ENCODE measurements at places on chromosomes 3 and 15.

DNA sequence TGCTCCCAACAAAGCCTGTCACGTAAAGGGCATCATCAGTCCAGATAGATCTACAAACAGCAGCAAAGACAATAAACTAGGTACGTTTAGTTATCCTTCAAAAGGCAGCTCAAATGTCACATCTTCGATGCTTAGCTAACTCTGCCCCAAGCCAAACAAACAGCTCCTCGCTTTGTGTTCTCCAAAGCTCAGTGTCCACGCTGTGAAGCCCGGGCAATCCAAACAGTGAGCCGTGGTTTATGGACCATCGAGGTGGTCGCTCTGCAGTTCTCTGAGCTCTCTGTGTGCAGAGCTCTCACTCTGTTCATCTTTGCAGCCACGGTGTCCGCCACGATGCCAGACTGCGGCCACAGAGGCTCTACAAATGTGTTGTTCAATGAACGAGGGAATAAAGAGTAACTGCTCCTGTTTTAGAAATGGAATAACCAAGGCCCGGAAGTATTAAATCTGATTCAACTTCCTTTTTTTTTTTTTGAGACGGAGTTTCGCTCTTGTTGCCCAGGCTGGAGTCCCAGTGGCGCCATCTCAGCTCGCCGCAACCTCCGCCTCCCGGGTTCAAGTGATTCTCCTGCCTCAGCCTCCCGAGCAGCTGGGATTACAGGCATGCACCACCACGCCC is 117.2 kb upstream of the FAM174B start:
- DNase-seq, result no peak

- no peak for DNase-seq
These were observed 28.4 kb downstream of the SLC9A9 start for GRCh38 chr3:143819890-143820289.

- DNase-seq, result peak; percentile 74
These were observed at the start of gene SEMA3F for GRCh38 chr3:50154840-50155490. Gene SEMA3F, plus strand, starts transcription at chr3:50155324. Its CDS starts 4,299 bp downstream, at chr3:50159623.

DNA sequence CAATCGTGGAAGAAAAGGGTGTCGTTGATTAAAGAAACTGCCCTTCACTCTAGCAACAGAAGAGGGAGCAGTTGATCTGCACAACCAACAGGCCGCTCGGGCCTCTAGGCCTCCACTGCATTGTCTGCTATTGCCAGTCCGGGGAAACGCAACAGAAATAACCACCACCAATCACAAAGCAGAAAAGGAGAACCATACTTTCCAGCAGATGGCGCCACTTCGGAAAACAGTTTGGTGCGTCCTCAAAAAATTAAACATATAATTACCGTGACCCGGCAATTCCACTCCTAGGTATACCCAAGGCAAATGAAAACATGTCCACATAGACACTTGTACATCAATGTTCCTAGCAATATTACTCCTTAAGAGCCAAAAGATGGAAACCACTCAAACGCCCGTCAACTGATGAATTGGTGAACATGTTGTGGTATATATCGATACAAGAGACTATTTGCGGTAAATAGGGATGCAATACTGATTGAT is 154.1 kb downstream of the TJP1 start:
- peak; percentile 41 for DNase-seq

- no peak for DNase-seq
These were observed 51.8 kb upstream of the SSR3 start for GRCh38 chr3:156606729-156607128.

DNA sequence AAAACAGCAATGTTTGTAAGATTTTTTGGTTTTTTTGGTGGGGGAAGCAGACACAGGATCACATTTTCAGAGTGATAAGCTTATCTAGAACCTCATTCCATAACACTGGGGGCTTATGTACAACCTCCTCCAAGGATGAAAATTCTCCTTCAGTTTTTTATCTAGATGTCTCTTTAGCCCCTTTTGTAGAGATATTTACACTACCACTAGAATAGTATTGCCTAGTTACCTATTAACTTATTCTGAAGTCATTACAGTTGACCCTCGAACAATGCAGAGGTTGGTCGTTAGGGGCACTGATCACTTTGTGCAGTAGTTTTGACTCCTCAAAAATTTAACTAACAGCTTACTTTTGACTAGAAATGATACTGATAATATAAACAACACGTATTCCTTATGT is 32.8 kb downstream of the IFT57 start:
- no peak for DNase-seq

GRCh38 chr3:188796122-188796631 is 375.6 kb upstream of the TPRG1 start:
- DNase-seq, result no peak

All from left hindlimb (tissue), 1 donor.